ENCODE measurements at places on chromosomes 16 and 17. TPM values are rescaled to one million over a fixed set of nuclear protein-coding genes. Genes with fewer than 3 reads are reported as not detected.

ZNF785 gene
- 9.5 TPM for polyA plus RNA-seq

EVI2B gene
- 15.5 TPM for polyA plus RNA-seq

PRPF8 gene
- polyA plus RNA-seq, result 92.8 TPM

PPL gene
- polyA plus RNA-seq, result 8.3 TPM

DNA sequence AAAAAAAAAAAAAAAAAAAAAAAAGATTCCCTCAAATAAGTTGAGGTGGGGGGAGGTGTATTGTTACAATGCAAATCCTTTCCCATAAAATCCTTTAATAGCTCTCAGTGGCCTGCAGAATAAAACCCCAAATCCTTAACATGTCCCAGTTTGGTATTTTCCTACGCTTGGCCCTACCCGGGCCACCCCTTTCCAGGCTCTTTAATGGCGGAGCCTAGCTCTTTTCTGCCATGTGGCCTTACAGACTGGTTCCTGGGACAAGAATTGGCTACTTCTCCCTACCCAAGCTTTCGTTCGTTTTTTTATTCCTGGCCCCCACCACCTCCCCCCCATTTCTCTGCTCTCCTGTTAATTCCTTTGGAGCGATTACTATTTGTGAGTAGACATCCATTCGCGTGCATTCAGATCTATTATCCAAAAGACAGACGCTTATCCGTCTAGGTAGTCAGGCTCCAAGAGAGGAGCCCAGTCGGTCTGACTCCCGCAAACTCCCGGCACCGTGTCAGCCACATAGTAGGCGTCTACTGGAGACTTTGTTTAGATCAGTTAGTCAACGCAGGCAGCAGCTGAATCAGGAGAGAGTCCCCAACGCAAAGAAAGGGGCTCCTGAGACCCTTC is 813 bp upstream of the THAP11 start:
- no peak for DNase-seq

- no peak for DNase-seq
Observed at GRCh38 chr17:10875430-10875851, 37.6 kb upstream of the PIRT start.

GRCh38 chr16:12255473-12255872 is 278.9 kb downstream of the SNX29 start:
- DNase-seq, result no peak

DNA sequence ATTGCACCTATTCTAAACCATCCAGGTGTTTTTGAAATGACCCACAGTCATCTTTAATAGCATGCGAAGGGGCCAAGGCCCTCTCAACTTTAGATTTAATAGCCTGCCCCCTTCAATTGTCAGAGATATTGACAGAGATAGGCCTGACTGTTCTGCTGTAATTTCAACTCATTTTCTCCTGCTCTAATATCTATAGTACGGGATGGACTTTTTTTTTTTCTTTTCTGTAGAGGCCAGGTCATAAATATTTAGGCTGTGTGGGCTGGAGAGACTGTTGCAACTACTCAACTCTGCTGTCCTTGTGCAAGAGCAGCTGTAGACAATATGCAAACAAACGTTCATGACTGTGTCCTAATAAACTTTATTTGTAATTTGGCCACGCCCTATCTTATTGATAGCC is 24.7 kb upstream of the KRT20 start:
- DNase-seq, result no peak

DNA sequence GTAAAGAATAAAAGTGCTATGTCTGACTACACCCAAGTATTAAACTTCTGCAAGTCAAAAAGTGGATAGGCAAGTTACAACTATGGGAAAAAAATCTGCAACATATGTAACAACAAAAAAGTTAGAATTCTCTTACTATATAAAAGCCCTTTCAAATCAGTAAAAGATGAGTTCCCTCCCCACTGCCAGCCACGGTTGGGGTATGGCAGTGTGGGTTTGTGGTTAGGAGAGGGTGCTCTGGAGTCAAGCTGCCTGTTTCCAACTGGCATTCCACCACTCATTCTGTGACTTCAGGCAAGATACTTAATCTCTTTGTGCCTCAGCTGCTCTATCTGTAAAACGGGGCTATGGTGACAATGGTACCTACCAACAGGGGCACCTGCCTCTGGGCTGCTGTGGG is 26.6 kb upstream of the MFSD6L start:
- peak; percentile 18 for DNase-seq

- DNase-seq, result peak; percentile 52
Observed at GRCh38 chr17:58305626-58306025, 23.0 kb downstream of the TSPOAP1 start.

- DNase-seq, result no peak
Observed at GRCh38 chr16:70576431-70577255, 53.0 kb downstream of the SF3B3 start.

DNA sequence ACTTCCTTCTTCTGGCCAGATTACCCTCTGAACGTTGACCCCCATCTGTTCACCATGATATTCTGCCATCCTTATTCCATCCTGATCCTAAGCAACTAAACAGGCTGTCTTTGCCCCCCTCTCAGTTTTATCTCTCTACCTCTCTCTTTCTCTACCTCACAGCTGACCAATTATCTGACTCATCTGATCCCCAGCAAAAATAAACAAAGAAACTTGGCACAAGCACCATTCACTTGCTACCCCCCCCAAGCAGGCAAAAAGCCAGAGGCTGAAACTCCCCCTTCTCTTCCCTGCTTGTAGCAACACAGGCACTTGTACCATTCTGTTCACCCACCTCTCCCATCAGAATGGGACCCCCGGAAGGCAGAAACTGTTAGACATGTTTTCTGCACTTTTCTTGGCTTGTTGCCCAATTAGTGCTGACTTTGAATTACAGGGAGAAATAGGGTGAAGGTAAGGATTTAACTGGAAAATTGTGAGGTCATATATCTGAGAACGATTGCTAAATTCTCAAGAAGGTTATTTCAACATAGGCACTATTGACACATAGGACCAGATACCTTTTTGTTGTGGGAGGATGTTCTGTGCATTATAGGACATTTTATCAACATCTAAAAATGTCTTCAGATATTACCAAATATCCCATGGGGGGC is 163.2 kb downstream of the TOX3 start:
- DNase-seq, result no peak
